CD4-positive, alpha-beta T cell treated with Interleukin-2 at 100 ng/mL for 4 hours (primary cell): ENCODE measurements at places on chromosomes 5 and 9.

GRCh38 chr5:156051972-156052371 is 275.0 kb upstream of the SGCD start:
- no peak for DNase-seq

DNA sequence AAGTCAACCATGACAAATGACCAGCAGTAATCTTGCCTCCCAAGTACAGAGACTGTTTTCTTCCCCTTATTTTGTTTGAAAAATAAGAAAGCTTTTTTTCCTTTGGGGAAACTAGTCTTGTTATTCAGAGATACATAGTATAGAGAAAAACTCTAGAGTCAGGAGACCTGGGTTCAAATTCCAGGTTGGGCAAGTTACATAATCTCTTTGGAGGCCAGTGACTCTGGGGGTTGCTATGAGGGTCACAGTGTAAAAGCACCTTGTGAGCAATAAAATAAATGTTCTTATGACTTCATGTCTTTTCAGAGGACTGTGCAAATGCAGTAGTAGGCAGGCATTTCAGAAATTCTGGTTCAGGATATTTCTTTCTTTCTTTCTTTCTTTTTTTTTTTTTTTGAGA is 71.5 kb downstream of the GDNF start:
- DNase-seq: no peak

- DNase-seq: no peak
Measured at GRCh38 chr9:93896093-93896492, 59.1 kb downstream of the BARX1 start.

GRCh38 chr5:72951671-72952468 is 4.0 kb upstream of the FCHO2 start:
- no peak for DNase-seq

DNA sequence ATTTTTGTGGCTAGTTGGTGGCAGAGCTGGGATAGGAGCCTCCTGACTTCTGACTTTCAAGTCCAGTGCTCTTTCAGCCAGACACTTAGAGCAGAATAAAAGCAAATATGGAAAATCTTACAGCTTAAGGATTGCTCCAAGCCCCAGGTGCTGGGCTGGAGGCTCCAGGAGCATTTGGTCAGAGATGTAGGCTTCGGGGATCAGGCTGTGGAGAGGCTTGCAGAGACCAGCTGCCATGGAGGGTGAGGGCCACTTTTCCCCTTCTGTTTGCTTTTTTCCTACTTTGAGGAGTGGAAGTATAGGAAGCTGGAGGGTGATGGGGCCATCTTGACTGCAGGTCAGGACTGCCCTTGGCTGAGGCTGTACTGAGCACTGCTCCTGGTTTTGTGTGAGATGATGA is 58.9 kb downstream of the RGS3 start:
- no peak for DNase-seq

DNA sequence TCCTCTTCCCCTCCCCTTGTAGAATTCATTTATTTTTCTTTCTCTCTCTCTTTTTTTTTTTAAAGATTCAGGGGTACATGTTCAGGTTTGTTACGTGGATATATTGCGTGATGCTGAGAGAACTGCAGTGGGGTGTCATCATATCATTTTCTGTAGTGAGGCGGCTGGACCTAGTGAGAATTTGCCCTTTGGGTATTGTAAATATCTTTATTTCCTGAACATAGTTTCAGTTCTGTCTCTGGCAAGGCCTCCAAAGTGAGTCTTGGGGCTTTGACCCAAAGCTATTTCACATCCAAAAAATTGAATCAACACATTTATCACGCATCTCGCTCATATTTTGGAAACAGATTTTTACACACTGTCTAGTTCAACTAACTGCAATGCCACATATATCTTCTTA is 25.4 kb upstream of the MYOT start:
- no peak for DNase-seq

GRCh38 chr5:139658928-139659667 is 10.9 kb downstream of the CXXC5 start:
- no peak for DNase-seq

DNA sequence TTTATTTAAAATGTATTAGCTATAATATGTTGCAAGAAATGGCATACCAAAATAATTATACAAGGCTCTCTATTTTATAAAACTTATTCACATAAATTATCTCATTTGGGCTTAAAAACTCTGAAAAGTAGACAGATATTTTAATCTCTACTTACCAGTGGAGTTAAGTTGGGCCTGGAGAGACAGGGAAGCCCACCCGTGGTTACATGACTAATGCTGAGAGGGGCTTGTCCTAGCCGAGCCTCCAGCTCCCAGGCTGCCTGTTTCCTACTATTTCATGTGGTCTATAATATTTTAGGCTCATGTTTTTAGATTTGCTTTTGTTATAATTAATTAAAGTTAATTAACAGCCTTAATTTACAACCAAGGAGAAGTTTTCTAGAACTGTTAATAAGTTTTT is 20.9 kb upstream of the ASPN start:
- DNase-seq: no peak

DNA sequence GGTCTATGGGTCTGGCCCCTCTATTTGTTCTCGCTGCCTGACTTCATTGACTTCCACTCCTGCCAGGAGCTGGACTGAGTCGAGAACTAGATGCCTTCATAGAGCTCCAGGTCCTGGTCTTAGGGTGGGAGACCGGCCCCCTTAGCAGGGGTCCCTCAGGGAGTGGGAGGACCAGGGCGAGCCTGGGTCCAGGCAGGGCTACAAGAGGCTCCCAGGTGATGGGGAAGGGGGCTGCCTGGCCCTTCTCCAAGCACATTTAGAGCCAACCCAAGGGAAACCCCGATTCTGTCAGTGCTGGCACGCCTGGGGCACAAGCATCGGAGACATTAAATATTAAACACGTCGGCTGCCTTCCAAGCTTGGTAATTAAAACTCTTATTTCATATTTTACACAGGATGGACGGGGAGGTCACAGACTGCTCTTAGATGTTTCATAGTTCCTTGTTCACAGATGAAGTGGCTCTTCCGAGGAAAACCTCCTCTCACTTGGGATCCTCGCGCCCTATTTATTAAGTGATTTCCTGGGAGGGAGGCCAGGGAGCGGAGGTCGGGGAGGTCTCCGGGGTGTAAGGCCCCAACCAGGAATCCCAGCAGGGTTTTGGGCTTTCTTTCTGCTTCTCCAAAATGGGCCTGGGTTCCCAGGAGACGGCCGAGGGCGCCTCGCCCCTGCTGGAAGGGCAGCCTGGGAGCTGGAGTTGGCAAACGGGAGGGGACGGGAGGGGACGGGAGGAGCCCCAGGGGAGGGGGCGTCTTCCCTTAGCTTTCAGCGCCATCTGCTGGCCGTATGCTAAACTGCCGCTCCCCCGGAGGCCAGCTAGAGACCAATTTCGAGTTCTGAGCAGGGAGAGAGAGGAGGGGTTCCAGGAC is 23.4 kb upstream of the ZBTB43 start:
- DNase-seq: peak; percentile 85

GRCh38 chr5:107517185-107518033 is 153.3 kb downstream of the EFNA5 start:
- DNase-seq: no peak

DNA sequence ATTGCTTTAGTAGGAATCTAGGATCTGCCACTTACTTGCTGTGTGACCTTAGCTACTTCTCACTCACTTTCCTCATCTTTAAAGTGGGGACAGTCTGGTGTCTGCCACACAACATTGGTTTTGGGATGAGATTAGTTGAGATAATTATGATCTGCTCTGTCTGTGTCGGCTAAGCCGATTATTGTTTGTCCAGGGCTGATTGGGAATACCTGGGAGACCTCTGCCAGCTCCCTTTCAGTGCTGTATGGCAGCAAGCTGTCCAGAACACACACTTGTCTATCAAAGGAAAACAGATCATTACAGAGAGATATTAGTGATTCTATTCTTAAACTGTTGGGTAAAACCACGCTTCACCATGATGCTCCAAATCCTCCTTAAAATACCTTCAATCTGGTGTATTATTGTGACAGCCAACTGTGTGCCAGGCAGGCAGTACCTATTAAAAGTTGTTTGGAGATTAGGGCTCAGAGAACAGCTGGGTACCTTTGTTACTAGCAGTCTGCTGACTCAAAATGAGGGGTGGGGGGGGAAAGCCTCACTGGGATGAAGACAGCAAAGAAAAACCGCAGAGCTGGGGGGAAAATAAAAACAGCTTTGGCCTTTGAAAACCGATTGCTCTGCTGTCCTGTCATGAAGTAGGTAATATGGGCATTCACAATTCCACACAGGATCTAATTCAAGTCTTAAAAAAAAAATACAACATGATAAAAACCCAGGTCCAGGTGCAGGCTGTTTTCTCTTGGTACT is 458.4 kb upstream of the C9orf72 start:
- DNase-seq: no peak

DNA sequence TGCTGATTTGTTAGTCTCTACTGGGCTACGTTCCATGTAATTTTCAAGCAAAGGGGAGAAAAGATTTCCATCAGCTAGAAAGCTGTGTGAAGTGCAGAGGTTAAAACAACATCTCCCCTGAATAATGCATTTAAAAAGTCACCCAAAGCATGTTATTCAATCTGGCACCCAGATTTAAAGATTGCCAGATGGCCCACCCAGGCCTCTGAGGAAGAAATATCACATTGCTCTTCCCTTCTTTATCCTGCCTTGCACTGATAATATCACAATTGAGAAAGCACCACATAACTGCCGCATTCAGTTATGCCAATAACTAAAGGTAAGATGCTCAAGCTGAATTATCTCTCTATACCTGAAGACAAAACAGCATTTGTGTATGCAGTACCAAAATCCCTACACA is 119.4 kb upstream of the PUM3 start:
- DNase-seq: no peak
